ENCODE measurements at places on chromosomes 12 and 14. TPM values are rescaled to one million over a fixed set of nuclear protein-coding genes. Genes with fewer than 3 reads are reported as not detected.

The GARIN6 gene
- not detected for total RNA-seq

DNA sequence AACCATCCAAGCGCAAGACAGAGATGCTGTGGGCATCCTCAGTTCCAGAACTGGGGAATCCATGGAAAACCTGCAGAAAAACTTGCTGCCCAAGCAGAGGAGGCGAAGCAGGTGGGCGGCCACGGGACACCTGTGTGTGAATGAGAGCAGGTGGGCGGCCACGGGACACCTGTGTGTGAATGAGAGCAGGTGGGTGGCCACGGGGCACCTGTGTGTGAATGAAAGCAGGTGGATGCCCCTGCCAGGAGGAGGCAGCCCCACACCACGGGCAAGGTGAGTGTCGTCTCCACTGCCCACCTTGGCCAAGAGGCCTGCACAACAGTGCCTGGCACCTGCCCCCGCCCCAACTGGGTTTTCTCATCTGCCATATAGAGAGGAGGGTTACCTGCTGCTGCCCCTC, 59.2 kb downstream of the GSC start:
- DNase-seq = no peak

The SLC10A1 gene
- total RNA-seq = not detected

The LHX5 gene
- not detected for total RNA-seq

DNA sequence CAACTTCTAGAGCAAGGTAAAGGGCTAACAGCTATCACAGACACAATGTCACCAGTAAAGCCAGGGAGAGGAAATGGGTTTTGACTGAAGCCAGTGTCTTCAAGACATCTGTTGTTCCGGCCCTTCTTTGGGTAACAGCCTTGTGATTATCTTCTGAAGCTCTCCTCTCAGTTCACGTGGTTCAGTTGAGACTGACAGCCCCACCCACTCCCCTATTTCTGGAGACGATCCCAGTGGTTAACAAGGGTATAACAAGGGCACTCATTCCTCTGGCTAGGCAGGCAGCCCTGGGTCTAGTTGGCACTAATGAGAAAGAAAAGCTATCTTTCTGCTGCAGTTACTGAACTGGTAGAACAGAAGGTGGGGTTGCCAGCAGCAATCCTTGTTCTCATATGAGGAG, 6.9 kb downstream of the GNPTAB start:
- DNase-seq = no peak

The TMEM121 gene
- 4.6 TPM for total RNA-seq

The BHLHE41 gene
- total RNA-seq = 147 TPM

GRCh38 chr12:14473707-14474287, 93.9 kb downstream of the PLBD1 start:
- DNase-seq = no peak

The KLRC2 gene
- not detected for total RNA-seq

The CCDC175 gene
- total RNA-seq = not detected

The GPRC5D gene
- total RNA-seq = not detected

DNA sequence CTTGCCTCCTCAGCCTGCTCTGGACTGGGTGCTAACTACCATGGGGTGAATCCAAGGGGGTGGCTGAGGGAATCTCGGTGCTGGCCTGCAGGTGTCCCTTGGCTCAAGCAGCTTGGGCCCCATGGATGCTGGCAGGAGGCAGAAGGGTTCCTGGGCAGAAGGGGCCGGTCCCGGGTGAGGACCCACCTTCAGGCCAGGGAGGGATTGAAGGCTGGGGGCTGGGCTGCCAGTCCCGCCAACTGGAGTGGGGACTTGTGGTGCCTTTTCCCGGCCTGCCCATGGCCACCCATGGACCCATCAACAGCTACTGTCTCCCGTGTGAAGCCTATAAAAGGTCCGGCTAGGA, 550.1 kb downstream of the SLC6A15 start:
- DNase-seq = no peak

The RNU4-1 gene
- total RNA-seq = 1,565 TPM

GRCh38 chr12:9198012-9198411, 10.2 kb downstream of the PZP start:
- DNase-seq = no peak

DNA sequence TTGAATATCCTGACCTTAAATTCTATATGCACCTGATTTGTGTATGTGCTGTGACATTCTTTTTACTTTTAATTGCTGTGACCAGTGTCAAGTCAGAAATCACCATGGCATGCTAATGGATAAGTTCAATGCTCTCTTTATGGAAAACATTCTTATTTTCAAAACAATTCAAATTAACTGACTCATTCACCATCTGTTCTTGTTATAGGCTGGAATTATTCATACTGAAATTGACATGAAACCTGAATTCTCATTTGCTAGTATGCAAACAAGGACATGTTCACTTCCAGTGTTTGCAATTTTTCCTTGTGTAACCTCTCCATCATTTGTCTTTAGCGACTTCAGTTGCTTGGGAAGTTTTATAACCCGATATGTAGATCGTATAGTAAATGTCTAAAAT, at the start of gene TAS2R30:
Gene TAS2R30 (minus strand): TSS at position 340 of the 400 bp plus-strand sequence. CDS start 400 bp downstream, outside the sequence.
- DNase-seq = no peak

The NELL2 gene
- total RNA-seq = 0.28 TPM

DNA sequence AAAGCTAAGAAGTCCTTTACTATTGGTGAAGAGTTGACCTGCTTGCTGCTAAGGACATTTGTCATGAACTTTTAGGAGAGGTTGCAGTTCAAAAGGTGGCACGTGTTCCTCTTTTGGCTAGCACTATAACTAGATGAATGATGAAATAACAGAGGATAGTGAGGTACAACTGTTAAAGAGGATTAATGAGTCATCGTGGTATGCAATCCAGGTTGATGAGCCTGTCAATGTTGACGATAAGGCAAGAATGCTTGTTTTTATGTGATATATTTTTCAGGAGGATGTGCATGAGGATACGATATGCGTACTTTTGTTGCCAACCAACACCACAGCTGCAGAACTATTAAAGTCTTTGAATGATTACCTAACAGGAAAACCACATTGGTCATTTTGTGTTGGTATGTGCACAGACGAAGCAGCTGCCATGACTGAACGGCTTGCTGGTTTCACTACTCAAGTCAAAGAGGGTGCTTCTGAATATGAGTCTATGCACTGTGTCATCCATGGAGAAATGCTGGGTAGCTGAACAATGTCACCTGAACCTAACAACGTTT, 10.6 kb downstream of the CEP128 start:
- no peak for DNase-seq

The DIO3 gene
- 4.4 TPM for total RNA-seq

- DNase-seq = no peak
Measured at GRCh38 chr14:93153121-93153520, 31.6 kb downstream of the MOAP1 start.

- DNase-seq = no peak
Measured at GRCh38 chr12:46221255-46222128, 47.4 kb downstream of the SLC38A1 start.

- DNase-seq = no peak
Measured at GRCh38 chr14:66076176-66076575, 410.0 kb upstream of the CCDC196 start.

GRCh38 chr14:91654836-91655235, 77.0 kb downstream of the CATSPERB start:
- DNase-seq = no peak

DNA sequence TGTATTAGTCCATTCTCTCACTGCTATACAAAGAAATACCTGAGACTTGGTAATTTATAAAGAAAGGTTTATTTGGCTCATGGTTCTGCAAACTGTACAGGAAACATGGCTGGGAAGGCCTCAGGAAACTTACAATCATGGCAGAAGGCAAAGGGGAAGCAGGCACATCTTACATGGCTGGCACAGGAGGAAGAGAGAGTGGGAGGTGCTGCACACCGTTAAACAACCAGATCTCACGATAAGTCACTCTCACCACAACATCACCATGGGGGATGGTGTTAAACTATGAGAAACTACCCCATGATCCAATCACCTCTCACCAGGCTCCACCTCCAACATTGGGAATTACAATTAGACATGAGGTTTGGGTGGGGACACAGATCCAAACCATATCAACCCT, 191.8 kb upstream of the PLXNC1 start:
- DNase-seq = no peak

- no peak for DNase-seq
Measured at GRCh38 chr12:47554046-47554653, 151.7 kb downstream of the RPAP3 start.

DNA sequence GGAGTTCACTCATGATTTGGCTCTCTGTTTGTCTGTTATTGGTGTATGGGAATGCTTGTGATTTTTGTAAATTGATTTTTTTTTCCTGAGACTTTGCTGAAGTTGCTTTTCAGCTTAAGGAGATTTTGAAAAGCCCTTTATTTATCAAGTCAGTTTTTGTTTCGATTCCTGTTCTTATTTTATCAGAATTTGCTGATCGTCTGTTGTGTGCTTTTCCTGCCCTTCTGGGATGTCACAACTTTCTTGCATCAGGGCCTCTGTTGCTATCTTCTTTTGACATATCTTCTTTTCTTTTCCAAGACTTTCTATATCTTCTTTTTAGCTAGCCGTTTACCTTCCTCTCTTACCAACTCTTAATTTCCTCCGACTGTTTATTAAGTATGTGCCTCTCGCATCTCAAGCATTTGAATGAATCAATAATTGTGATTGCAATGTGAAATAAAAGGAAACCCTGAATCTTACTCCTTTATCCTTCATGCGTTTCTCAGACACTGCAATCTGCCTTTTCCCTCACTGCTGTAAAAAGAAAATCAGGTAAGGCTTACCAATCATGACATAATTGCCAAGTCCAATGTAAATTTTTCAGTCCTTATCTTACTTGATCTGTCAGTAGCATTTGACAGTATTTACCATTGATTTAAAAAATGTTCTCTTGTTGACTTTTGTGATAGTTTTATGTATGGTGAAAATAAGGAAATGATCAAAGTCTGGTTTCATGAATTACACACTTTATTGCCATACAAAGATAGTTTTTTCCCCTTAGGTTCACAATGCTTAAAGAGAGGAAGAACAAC, 53.0 kb downstream of the ETNK1 start:
- no peak for DNase-seq

The MEG3 gene
- total RNA-seq = 62.4 TPM

The ANKRD33 gene
- total RNA-seq = 0.21 TPM

DNA sequence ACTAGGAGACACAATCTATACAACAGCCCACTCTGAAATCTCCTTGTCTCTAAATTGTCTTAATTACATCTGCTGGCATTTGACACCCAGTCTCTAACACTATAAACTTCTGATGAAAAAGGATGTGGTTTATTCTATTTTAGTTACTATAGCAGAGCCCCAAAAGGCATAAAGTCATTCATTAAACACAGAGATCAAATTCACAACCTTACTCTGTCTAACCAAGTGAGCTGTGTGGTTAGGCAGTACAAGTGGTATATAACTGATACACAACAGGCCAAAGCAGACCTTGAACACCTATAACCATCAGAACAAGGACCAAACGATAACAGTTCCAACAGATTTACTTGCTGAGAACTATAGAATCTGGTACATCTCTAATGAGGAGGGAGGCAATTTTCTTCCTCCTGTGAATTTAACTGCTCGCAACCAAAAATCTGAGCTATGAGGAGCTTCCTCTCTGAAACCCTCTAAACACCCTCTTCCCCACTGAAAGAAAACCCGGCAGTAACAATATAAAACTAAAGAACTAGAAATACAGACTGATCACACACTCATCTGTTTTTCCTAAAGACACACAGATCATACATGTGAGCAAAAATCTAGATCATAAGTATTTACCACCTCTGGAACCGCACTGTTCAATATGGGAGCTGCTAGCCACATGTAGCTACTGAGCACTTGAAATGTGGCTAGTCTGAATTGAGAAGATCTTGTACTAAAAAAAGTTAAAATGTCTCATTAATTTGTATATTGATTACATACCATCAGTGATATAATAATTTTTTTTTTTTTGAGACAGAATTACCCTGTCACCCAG, 17.7 kb downstream of the SPPL3 start:
- DNase-seq = no peak

The FBXO33 gene
- 6.6 TPM for total RNA-seq

The SERPINA6 gene
- total RNA-seq = not detected

The RAD9B gene
- 0.98 TPM for total RNA-seq

DNA sequence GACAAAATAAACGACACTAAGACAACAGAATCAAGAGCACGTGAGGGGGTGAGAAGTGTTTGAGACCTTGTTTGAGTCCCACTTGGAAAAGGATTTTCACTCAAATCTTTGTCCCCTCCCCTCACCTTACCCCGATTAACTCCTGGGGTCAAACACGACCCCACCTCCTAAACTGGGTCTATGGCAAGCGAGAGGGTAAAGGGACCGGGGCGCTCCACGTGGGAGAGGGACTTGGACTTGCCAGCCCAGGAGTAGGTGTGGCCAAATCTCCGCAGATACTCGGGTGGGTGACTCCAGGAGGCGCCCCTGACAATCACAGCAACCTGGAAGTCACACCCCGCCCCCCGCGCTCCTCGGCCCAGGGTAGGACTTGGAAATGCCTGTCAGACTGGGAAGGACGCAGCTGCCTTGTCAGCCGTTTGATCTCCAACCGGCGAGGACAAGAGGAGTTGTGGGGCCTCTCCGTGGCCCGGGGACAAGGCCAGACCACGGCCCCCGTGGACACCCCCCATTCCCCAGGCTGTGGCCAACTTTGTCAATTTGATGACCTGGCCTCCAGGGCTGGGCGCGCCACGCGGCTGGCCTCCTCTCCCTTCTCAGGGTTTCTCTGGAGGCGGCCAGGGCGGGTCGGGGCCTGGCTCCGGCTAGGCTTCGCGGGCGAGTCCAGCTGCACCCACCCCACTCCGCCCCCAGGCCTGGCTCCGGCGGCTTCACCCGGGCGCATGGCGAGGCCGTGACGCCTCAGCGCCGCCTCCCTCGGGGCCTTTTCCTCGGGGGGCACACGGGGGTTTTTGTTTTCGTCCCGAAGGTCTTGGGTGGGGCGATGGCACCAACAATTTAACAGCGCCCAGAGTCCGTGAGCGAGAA, 1.1 kb upstream of the BCL11B start:
- DNase-seq = no peak

DNA sequence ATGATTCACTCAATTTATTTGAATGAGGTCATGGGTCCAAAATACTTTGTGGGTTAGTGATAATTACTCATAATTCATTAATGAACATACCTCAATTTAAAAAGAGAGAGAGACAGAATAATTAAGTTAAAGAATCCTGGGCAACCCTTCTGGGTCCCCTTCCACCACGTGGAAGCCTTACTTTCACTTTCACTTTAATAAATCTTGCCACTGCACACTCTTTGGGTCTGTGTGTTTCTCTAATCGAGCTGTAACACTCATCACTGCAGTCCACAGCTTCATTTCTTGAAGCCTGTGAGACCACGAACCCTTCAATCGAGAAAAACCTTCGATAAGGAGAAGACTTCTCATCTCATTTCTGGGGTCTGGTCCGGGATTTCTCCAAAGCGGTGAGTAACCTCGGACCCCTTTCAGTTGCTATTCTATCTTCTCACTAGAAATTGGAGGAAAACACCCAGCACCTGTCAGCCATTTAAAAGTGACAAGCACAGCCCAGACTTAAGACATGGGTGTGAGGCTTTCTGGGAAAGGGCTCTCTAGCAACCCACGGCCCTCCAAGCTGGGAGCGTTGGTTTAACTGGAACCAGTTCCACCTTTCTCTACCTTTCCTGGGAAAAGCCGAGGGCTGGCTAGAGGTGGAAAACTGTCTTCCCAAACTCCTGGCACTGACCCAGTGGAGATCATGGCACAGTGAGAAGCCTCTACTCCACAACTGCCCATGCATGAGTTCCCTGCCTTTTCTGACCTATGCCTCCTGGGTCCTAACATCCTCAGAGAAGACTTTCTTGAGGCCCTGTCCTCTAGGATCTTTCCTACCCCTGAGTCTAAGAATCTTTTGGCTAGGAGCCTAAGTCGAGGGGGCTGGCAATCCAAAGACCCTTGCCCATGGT, 148.8 kb upstream of the ATF7IP start:
- no peak for DNase-seq

All from Panc1 (cell line).